CD4-positive, CD25-positive, alpha-beta regulatory T cell (primary cell): ENCODE measurements at places on chromosomes 5 and 9.

- DNase-seq = no peak
Observed at GRCh38 chr5:43046474-43046873, 6.4 kb upstream of the ANXA2R start.

- no peak for DNase-seq
Observed at GRCh38 chr5:107356891-107357290, 313.8 kb downstream of the EFNA5 start.

DNA sequence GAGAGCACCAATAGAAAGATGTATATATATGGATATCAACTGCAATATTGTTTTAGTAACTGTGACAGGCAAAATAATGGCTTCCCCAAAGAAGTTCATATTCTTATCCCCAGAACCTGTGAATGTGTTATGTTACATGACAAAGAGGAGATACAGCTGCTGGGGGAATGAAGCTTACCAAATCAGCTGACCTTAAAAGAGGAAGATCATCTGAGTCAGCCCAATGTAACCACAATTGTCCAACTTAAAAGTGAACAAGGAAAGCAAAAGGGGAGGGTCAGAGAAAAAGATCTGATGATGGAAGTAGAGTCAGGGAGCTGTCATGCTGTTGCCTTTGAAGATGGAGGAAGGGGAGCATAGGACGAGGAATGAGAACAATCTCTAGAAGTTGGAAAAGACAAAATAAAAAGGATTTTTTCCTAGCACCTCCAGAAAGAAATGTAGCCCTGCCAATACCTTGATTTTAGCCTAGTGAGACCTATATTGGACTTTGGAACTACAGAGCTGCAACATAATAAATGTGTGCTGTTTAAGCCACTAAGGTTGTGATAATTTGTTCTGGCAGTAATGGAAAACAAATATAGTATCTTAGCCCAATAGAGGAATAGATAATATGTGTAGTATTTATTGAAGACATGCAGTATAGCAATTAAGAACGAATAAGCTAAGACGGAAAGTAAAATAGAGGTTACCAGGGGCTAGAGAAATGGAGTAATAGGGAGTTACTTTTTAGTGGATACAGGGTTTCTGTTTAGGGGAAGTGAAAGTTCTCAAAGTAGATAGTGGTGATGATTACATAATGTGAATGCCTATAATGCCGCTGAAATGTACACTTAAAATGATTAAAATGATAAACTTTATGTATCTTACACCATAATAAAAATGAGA lies 115.9 kb downstream of the PIK3R1 start:
- no peak for DNase-seq

GRCh38 chr5:75659791-75660450 lies 48.7 kb downstream of the ANKDD1B start:
- DNase-seq = no peak

GRCh38 chr9:80651044-80651443 lies 1038.3 kb downstream of the TLE1 start:
- DNase-seq = no peak

GRCh38 chr5:142465476-142465875 lies 140.7 kb upstream of the SPRY4 start:
- no peak for DNase-seq
